ENCODE measurements at places on chromosomes 4 and X. TPM values are rescaled to one million over a fixed set of nuclear protein-coding genes. Genes with fewer than 3 reads are reported as not detected.

DNA sequence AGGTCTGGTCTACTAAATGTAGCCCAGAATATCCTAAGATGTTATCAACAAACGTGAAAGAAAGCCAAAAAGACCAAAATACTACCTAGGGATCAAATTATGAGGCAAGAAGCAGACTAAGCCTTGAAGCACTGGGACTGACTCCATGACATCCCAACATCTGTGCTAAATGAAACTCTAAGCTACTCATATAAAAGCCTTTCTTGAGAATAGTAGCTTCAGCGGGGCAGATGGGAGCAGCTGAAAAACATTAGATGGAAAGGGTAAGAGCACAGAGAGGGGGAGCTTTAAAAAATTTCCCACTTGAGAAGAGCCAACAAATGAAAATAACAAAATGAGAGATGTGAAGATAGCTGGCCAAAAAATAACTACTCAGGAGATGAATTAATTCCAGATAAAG is 81.7 kb downstream of the MAD2L1 start:
- no peak for DNase-seq

- DNase-seq: peak; percentile 30
Observed at GRCh38 chr4:163505374-163505773, 10.9 kb downstream of the TMA16 start.

DNA sequence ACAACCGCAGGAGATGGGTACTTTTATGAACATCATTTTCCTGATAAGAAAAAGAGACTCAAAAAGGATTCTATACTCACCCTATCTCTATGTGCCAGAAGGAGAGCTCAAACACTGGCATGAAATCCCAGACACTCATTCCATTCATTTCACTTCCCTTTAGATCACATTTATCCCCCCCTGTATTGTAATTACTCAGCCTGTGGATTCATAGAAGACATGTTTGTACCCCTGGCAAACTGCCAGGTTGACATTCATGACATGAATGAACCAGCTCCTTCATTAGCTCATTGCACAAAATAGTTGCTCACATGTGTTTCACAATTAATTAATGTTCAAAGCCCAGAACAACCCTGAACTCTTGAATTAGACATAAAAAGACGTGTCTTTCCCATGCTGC is 4.9 kb downstream of the SMR3A start:
- no peak for DNase-seq

The AKAP17A gene
- 23.2 TPM for total RNA-seq

GRCh38 chrX:106621836-106622235 is 10.1 kb downstream of the RADX start:
- DNase-seq: no peak

DNA sequence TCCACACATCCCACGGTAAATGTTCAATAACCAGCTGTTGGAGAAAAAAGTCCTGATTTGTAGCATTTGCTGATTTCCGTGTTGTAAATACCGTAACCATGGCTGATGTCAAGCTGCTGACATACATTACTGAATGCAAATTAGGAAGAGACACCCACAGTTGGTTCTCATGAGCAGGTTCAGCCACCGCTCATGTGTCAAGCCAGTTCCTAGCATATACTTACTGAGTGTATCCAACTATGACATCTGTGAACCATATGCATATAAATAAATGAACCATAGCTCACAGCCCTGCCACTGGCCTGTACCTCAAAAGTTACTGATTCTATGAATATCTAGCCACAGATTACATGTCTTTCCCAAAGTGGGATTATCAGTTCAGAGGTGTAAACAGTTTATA is 29.5 kb downstream of the FHDC1 start:
- DNase-seq: no peak

DNA sequence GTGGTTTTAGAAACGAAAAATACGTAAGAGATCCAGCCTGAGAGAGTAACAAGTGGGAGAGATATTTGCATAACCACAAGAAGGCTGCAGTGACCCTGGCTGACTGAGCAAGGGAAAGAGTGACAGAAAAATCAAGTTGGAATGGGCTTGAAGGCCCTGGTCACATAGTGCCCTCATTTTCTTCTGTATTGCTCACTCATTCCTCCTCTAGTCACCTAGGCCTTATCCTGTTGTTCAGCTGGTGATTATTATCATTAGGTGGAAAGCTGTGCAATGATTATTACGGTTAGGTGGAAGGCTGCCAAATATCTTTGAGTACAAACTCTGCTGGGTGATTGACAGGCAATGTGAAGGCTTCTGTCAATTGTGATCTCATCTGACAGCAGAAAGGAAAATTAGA is 2384.1 kb downstream of the PCDH7 start:
- no peak for DNase-seq

The VEGFD gene
- total RNA-seq: not detected

- DNase-seq: no peak
Observed at GRCh38 chr4:122711919-122712318, 20.6 kb upstream of the BBS12 start.

The PWWP3B gene
- total RNA-seq: 5.2 TPM

DNA sequence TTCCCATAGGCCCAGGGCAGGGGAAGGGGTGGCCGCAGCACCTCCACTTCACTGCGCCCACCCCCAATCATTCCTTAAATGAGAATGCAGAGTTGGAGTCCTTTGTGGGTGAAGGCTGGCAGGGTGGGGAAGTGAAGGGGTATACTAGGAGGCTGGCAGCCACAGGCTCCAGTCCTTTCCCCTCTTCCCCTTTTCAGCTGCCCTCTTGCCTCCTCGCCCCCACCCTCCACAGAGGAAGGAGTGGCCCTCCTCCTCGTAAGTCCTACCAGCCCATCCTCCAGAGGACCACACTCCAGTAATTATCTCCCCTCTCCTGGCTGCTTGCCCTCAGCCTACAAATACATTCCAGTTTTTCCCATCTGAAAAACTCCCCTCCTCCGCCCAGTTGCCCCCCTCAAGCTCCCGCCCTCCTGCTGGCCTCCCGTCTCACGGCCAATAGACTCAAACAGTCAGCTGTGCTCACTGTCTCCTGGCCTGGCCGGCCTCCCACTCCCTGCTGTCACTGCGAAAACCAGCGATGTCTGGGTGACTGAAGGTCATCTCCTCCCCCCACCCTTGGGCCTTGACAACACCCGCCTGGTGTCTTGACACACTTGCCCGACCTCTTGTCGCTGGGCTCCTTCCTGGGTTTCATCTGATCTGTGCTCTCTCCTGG is 38.8 kb downstream of the EFNB1 start:
- no peak for DNase-seq

The NWD2 gene
- total RNA-seq: not detected

GRCh38 chr4:73978886-73979285 is 2.9 kb downstream of the PF4 start:
- peak; percentile 91 for DNase-seq

DNA sequence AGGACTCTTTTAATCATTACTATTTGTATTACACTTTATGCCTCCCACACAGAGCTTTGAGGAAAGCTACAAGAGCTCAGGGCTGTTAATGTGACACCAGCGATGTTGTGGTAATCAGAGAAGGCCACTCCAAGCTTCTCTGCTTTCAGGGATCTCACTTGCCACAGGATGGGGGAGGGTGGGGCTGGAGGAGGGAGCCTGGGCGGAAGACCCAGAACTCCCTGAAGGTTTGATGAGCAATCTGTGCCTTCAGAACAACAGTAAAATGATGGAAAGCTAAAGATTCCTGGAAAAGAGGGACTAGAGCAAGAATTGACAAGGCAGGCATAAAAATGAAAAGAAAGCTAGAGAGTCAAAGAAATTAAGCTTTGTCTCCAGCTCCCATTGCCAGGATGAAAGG is 75.6 kb downstream of the MAML3 start:
- DNase-seq: peak; percentile 74

The CXCL11 gene
- total RNA-seq: not detected
